ENCODE measurements at places on chromosomes 1 and 21.
A peak's percentile ranks its signal among the peaks of the same experiment; 100 is the strongest.

DNA sequence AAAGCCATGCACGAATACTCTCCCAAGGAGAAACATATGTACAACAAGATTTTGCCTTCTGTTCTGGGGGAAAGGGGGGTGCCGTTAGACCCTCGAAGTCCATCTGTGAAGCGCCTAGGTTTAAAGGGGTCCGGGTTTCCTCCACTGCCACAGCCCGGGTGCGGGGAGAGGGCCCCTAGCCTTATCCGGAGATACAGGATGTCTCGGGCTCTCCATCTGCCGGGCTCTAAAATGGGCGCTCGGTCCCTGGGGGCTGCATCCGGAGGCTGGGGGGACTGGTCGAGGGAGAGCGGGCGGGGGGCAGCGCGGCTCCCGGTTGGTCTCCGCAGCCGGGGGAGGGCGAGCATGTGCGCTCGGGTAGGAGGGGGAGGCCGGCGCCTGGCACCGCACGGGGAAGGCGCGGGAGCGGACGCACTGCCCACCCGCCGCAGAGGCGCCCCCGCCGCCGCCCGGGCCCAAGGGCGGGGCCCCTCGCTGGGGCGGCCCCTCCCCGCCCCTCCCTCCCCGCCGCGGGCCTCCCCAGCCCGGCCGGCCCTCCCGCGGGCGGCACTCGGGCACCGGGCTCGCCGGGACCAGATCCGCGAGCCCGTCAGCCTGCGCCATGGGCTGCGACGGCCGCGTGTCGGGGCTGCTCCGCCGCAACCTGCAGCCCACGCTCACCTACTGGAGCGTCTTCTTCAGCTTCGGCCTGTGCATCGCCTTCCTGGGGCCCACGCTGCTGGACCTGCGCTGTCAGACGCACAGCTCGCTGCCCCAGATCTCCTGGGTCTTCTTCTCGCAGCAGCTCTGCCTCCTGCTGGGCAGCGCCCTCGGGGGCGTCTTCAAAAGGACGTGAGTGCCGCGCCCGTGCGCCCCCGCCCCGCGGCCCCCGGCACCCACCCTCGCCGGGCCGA, 63.1 kb downstream of the ELK4 start:
- peak; percentile 51 for DNase-seq

GRCh38 chr1:7513081-7513480, 258.0 kb upstream of the VAMP3 start:
- DNase-seq, result no peak

DNA sequence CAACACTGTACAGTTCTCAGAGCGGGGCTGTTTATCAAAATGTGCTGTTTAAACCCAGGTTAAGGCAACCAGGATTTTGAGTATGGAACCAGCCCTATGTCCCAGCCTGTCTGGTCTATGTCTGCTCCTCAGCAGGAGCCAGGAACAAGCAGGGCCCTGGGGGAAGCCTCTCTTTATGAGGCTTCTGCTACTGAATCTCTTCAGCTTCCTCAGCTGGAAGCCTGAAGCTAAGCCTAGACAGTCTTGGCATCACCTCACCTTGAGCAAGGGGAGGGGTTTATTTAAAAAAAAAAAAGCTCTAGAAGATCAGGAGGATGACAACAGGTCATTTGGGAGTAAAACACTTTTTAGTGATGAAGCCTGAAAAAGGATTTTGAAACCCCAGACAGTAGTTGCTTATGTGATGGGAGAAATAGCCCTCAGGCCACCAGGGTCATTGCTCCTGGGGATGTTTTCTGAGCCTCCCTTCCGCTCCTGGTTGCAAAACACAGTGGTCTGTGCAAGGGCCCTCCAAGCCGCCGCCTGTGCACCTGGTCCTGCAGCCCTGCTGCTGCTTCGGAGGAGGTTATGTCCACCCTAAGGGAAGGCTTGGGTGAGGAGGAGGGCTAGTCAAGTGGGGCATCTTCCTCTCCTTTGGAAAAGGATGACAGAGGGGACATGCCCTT, 21.8 kb upstream of the GRHL3 start:
- DNase-seq, result no peak

GRCh38 chr21:40349591-40349990, 482.4 kb downstream of the PCP4 start:
- DNase-seq, result no peak

DNA sequence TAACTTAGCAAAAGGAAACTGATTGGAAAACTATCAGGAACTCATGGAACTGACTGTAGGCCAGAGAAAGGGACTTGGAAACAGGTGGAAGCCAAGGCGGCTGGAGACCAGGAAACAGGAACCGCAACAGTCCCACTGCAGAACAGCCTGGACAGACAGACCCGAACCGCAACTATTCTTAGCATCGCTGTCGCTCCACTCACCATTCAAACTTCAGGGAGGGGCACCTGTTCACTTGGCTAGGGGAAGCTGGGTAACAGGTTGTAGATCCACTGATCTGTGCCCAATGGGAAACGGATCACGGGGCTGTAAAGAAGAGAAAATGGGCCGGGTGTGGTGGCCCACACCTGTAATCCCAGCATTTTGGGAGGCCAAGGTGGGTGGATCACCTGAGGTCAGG, 61.9 kb downstream of the CLSTN1 start:
- no peak for DNase-seq

- DNase-seq, result no peak
Observed at GRCh38 chr1:3788756-3789420, 7.4 kb downstream of the LRRC47 start.

GRCh38 chr1:8663915-8664329, 153.5 kb downstream of the RERE start:
- no peak for DNase-seq

- no peak for DNase-seq
Observed at GRCh38 chr1:175232335-175232734, 39.8 kb upstream of the KIAA0040 start.

- DNase-seq, result no peak
Observed at GRCh38 chr1:101198842-101199636, 37.8 kb upstream of the S1PR1 start.

DNA sequence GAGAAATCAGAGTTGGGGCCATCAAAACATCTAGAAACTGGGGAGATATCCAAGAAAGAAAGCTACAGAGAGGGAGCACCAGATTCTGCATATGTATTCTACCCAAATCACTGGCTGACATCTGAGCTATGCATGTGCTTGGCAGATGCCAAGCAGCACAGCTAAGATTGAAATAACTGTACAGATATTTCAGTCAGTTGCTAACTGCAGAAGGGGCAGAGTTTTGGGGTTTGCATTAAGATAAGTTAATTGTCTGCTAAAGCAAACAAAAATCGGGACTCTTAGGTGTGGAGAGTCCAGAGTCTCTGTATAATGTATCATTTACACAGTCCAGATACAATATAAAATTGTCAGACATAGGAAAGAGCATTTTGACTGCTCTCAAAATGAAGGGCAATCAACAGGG, 437.1 kb downstream of the PTBP2 start:
- no peak for DNase-seq

- no peak for DNase-seq
Observed at GRCh38 chr1:234975122-234975940, 153.3 kb downstream of the TOMM20 start.

DNA sequence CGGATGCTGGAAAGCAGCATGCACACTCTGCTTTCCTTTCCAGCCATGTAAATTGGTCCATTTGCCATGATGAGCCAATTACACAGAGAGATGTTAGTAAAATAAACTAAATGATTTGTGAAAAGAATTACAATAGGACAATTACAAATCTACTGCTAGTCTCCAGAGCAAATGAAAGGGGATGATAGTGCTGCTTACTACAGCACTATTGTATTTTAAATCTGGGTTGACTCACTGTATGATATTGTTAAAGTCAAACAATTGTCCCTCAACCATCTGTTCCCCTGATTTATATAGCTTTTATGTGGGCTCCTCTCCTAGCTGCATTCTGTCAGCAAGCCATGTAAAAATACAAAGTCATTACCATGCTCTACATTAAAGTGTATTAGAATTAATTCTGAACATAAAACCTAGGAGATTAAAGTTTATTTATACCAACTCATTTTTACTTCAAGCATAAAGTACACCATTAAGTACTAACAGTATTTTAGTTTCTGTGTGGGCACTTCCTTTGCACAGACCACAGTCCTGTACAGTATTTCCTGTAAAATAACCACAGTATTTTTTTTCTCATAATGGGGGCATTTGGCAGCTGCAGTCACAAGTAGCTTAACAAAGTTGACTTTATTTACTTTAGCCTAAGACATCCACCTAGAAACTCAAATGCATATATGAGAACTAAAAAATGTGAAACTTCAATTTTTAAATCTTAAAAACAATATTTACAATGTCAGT, 135.8 kb downstream of the VAV3 start:
- no peak for DNase-seq

DNA sequence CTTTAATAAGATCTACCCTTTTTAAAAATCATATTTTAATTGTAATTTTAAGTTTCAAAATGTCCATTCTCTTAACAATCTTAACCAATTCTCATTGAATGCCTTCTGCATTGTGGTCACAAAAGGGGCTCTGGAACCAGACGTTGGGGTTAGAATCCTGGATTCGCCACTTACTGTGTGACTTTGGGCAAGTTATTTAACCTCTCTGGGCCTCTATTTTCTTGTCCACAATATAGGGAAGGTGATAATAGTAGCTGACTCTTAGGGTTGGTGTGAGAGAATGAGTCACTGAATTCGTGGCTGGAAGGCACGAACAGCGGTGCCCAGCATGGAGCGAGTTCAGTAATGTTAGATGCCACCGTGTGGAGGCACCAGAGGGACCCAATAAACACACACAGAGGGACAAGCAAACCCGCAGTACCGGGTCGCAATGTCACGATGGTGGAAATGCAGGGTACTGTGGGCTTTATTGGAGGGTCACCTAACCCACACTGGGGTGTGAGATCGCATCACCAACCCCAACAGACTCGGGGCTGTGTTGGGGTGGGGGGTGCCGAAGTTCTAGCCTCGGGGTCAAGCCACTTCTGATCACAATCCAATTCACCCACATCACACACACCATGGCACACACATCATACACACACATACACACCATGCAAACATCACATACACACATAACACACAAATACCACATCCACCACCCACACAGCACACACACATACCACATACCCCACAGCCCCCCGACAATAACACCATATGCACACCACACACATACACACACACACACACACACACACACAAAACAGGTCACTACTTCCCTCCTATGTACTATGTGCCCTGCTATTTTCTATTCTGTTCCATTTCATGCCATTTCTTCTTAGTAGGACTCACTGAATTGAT, 27.0 kb upstream of the IFNAR2 start:
- no peak for DNase-seq

DNA sequence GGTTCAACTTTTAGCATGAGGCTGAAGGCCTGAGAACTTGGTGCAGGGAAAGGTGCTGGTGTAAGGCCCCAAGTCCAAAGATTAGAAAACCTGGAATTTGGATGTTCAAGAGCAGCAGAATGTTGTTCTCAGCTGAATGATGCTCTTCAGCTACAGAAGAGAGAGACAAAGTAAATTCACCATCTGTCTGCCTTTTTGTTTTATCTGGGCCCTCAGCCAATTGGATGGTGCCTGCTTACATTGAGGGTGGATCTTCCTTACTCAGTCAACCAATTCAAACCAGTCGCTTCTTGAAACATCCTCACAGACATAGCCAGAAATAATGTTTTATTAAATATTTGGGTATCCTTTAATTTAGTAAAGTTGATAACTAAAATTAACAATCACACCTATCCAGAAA, 748.2 kb upstream of the ADAMTS5 start:
- no peak for DNase-seq

DNA sequence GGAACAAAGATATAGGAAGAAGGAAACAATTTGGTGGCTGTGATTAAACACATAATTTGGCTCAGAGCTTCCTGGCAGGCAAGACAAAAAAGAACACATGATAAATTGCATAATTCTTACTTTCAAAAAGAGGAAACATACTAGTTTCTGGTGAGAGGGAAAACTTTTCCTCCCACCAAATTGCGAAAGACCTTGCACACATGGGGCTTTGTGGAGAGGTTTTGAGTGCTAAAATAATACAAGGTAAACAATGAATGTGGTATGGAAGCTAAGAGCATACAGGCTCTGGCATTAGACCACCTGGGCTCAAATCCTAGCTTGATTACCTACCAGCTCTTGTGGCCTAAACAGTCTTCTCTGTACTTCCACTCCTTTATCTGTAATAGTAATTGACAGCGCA, 140.2 kb upstream of the HOOK1 start:
- DNase-seq, result no peak

GRCh38 chr1:61078618-61079295, 3.6 kb upstream of the NFIA start:
- no peak for DNase-seq

- DNase-seq, result no peak
Observed at GRCh38 chr1:205532026-205532898, 27.8 kb downstream of the CDK18 start.

DNA sequence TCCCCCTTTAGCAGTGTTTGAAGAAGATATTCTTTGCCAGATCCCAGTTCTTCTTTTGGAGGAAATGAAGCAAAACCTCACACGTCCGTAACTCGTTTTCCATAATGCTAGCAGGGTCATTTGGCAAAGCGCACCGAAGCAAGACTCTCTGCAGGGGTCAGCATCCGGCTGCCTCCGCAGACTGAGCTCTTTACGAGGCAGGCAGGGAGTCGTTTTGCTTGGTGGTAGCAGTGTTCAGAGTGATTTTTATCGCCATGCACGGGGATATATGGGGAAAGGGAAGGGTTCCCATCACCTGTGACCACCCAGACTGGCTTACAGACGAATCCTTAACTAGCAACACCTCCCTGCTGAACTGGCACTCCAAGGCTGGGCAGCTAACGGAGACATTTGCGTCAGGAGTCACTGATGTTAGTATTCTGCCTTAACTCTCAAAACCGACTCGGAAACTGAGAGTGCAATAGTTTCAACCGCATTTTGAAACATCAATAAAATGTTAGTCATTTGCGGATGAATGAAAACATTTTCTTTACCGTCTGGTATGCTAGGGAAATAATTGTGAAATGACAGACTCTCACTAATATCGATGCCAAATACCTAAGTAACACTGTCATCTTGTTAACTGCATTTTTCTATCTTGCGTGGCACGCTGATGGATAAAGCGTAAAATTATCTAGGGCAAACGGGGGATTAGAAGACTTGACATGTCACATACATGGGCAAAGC, 2.2 kb upstream of the NEGR1 start:
- peak; percentile 55 for DNase-seq

DNA sequence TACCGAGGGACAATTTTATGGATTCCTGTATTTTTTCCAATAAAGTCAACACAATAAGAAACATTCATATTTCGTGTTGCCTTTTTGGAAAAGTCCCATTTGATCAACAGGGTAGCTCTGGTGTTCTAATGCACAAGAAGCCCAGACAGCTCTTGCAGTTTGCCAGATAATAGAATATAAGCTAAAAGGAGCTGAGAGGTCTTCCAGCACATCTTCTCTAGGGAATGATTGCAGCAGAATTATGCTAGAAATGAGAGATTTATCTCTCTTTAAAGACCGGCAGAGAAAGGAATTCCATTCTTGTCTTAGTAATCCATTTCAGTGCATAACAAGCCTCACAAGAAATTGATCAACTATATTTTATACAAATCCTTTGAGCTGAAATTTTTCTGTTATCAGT, 25.0 kb upstream of the DDX59 start:
- DNase-seq, result no peak
